Stimulated activated CD4-positive, alpha-beta T cell treated with anti-CD3 and anti-CD28 coated beads, Interleukin-1b, Interleukin-23, amount 100 ng/mL, for 48 hours (primary cell): ENCODE measurements at places on chromosomes 1 and 21.

DNA sequence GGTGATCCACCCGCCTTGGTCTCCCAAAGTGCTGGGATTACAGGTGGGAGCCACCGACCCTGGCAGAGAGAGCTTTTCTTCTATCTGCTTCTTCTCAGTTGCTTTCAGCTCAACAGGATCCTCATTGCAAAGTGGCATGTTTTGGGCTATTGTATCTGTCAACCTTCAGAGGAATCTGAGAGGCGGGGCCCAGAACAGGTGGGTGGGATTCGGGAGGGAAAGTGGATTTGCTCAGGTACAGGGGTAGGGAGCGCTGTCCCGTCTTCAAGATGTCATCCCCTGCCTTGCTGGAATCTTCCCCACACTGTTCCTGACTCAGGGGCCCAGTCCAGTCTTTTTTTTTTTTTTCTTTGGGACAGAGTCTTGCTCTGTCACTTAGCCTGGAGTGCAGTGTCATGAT, 26.9 kb upstream of the RCC2 start:
- no peak for DNase-seq

DNA sequence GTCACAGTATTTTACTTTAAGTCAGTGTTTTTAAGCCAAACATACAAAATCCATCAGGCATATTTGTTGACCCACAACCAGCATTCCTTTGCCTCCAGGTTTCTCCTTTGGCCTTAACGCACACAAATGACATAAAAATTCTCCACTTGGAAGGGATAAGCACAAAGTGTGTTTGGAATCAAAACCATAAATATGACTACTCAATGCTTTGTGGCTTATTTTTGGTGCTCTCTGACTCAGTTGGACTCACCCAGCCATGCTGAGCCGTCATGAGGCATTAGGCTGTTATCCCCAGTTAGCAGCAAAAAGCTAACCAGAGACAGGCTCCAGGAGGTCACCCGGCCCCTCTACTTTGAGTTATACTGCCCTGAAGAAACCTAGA, 948 bp downstream of the PRUNE1 start:
- DNase-seq, result no peak

GRCh38 chr1:4684864-4685522, 30.6 kb downstream of the AJAP1 start:
- no peak for DNase-seq

GRCh38 chr1:210294999-210295745, 33.5 kb upstream of the HHAT start:
- DNase-seq, result no peak

GRCh38 chr1:108815566-108815965, 41.3 kb downstream of the AKNAD1 start:
- DNase-seq, result no peak

- DNase-seq, result no peak
Observed at GRCh38 chr1:12728391-12728790, 12.5 kb downstream of the AADACL3 start.

DNA sequence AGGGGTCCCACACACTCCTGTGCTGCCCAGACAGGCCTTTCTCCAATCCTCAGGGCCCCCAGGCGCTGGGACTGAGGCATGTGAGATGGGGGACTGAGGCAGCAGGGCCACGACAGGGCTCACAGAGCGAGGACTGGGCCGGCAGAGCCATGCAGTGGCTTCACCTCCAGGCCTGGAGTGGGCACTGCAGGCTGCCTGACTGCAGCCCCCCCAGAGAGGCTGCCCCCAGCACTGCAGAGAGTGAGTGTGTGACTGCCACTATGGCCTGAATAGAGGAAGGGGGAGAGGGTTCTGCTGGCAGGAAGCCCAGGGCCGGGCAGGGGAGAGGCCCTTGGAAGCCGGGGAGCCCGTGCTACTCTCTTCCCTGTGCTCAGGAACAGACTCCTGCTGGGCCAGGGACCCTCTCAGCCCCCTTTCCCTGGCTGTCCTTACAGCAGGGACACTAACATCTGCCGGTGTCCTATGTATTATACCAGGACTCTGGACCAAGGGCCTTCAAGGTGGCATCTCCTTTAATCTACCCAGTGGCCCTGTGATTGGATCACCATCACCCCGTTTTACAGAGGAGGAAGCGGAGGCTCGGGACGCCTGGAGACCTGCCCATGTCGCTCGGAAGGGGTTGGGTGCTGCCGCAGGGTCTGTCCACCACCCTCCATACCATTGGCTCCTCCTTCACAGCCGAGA, 20.2 kb upstream of the PLEKHG5 start:
- DNase-seq, result no peak

DNA sequence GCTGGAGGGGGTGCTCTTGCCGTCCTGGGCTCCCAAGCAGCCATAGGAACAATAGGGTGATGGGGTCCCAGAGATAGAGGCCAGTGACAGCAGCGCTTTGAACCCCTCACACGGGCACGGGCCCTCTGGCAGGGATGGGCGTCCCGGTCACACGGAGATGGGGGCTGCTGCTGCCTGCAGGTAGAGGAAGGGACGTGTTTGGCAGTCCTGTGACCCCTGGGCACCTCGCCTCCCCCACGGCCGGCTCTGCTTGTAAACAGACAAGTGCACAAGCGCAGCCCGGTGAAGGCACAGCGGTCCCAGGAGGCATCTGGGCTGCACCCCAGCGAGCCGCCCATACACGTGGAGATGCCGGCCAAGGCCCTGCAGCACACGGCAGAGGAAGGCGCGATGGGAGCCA, 36.5 kb upstream of the PDE9A start:
- DNase-seq, result no peak

- DNase-seq, result peak; percentile 41
Observed at GRCh38 chr1:1889847-1890505, 911 bp downstream of the GNB1 start.

DNA sequence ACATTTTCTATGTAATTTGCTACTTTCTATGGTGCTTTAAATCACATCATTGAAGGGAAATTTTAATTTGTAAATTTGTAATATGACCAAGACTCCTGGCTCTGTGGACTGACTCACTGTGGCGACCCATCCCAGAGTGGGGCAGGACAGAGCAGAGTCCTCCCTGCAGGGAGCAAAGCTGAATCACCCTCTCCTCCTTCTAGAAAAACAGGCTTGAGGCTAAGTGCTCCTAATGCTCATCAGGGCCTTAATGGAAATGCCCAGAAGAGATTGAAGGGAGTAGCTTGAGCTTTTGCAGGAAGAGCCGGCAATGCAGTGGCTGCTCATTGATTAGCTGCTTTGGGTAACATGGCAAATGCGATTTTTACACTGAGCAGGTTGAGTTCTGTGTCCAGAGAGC, 16.8 kb downstream of the S100A10 start:
- no peak for DNase-seq

- DNase-seq, result no peak
Observed at GRCh38 chr1:27563591-27564471, 40.1 kb downstream of the AHDC1 start.

DNA sequence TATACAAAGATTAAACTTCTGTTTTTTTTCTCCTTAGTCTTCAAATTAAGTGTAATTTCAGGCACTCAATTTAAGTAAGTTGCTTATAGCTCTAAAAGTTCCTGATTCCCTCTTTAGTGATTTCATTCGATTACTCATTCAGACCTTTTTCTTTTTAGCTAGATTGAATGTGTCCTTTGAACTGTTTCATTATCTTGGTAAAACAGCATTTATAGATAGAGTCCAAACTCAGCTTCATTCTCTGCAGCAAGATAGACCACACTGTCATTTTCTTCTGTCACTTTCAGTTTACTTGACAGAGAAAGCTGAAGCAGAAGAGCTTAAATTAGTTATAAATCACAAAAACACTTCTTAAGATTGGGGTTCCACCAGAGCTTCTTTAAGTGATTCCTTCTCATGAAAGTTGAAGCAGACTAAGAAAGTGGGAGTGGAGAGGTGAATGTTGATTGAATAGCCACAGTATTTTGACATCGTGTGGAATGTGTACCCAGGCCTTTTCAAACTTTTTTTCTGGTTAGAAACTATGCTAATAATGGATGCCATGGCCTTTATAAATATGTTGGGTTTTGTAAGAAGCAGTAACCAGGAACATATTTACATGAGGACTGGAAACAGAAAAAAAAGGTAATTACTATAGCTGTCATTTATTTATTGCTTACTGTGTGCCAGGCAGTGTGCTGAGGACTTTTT, 52.2 kb downstream of the ZBTB40 start:
- no peak for DNase-seq

GRCh38 chr21:15539376-15539775, 190.4 kb upstream of the USP25 start:
- no peak for DNase-seq

GRCh38 chr1:159197561-159198557, 6.8 kb upstream of the ACKR1 start:
- peak; percentile 65 for DNase-seq

- no peak for DNase-seq
Observed at GRCh38 chr1:200207711-200208126, 180.2 kb downstream of the NR5A2 start.

GRCh38 chr1:62676611-62677356, 11.4 kb downstream of the DOCK7 start:
- DNase-seq, result no peak

DNA sequence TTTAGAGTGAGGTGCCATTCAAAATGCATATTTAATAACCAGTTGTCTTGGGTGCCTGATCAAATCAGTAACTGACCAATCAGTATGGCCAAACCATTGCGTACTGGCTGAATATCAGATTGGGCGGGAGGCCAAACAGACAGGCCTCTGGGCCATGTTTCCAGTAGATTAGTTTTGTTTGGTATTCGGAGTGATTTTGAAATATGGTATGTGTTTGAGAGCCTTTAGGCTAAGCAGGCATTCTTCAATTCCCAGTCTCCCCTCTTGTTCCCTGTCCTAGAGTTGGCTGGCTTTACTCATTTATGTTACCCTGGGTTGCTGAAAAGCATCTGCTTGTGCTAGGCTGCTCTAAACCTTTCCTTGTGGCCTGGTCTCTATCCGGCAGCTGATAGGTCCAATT, 80.1 kb downstream of the BACH1 start:
- no peak for DNase-seq

- no peak for DNase-seq
Observed at GRCh38 chr1:154813846-154814505, 56.1 kb downstream of the KCNN3 start.

GRCh38 chr21:42234464-42235241, 15.7 kb downstream of the ABCG1 start:
- peak; percentile 84 for DNase-seq

- DNase-seq, result peak; percentile 54
Observed at GRCh38 chr1:78003882-78004718, 639 bp upstream of the DNAJB4 start.

- no peak for DNase-seq
Observed at GRCh38 chr21:46603228-46603627, 1.7 kb downstream of the S100B start.

DNA sequence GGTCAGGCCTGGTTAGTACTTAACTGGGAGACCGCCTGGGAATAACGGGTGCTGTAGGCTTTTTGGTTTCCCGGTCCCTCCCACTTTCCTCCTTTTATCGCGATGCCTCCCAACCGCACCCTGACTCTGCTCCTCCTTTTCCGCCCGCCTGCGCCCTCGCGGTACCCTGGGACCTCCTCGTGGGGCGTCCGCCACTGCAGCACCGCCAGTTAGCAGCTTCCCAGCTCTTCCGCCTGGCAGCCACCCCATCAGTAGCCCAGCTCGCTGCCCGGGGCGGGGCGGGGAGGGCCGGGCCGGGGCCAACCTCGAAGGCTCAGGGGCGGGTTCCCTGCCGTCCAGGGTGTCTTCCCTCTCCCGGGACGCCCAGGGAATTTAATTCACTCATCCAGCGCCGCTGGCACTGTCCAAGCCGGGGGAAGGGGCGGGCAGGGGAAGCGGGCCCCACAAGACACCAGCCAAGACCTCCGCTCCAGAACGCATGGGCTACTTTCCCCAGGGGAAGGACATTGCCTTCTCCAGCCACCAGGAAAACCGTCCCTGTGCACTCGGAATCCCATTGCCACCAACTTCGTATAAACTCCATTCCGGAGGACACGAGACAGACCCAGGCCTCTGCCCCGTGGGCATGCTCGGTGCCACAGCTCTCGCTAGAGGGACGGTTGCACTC, 2.0 kb upstream of the ZNF678 start:
- DNase-seq, result no peak

- no peak for DNase-seq
Observed at GRCh38 chr1:87853576-87854351, 525.1 kb downstream of the LMO4 start.

DNA sequence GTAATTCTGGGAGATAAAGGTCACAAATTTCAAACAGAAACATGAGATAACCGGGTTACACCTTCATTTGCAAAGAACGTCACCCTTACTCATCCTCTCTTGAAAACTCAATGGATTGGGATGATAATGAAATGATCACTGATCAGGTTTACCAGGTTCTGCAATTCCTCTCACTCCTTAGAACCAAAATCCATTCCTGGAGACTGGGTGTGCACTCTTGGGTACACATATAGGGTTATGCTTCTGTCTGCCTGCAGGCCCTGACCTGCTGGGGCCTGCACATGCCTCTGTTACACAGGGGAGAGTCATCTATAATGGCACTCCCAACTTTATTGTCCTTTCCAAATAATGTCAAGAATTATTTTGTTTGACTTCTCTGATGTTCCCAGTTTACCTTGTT, 8.3 kb downstream of the SUSD4 start:
- no peak for DNase-seq

DNA sequence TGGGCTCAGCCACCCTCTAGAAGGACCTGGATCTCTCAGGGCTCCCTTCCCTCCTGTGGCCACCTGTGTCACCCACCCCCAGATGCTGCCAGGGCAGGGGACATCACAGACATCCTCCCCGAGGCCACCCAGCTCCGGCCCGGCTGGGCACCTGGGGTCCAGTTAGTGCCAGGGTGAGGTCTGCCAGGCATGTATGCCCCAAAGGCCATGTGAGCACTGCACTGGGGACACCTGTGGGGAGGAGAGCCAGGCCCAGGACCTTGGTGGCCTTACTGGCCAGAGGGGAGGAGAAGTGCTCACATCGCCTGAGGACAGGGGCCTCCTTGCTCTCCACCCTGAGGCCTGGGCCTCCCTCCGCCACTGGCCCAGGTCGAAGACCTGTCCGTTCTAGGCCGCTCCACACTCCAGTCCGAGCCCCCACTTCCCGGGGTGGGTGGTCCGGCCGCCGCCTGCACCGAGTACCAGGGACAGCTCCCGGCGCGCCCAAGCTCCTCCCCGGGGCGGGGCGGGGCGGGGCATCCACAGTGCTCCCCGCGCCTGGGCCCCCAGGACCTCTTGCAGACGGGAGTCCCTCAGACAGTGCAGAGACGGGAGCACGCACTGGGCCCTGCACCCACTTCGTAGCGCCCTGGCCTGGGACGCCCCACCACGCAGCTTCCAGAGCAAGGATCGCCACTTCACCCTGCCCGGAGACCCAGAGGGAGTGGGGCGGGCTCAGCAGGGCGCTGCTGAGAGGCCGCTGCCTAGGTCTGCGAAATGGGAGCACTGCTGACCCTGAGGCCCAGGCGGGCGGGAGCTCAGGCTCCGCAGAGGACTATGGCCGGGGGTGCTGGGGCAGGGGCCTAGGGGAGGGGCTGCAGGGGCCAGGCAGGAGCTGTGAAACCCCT, 34.3 kb upstream of the CCDC27 start:
- DNase-seq, result no peak

GRCh38 chr1:45573231-45573804, 10.5 kb upstream of the NASP start:
- DNase-seq, result no peak

- no peak for DNase-seq
Observed at GRCh38 chr1:94999456-95000131, 72.7 kb upstream of the CNN3 start.

- no peak for DNase-seq
Observed at GRCh38 chr1:178683291-178683690, 41.8 kb upstream of the RALGPS2 start.
